ENCODE measurements at places on chromosomes 4 and X.

GRCh38 chr4:71635139-71635748 is 148.6 kb downstream of the GC start:
- H3K4me3 ChIP-seq = no peak overlapping the region
- H3K4me1 ChIP-seq = no peaks in the 10 kb centered on the region
- H3K27me3 ChIP-seq = no peaks in the 10 kb centered on the region
- DNase-seq = no peak
- H3K27ac ChIP-seq = no peak overlapping the region

- H3K4me1 ChIP-seq = no peaks in the 10 kb centered on the region
- peaks cover 10% of the 10 kb centered on the region for H3K27me3 ChIP-seq
- no peak overlapping the region for H3K4me3 ChIP-seq
- no peak for DNase-seq
Observed at GRCh38 chr4:113397114-113397701, 347.8 kb downstream of the ANK2 start.

DNA sequence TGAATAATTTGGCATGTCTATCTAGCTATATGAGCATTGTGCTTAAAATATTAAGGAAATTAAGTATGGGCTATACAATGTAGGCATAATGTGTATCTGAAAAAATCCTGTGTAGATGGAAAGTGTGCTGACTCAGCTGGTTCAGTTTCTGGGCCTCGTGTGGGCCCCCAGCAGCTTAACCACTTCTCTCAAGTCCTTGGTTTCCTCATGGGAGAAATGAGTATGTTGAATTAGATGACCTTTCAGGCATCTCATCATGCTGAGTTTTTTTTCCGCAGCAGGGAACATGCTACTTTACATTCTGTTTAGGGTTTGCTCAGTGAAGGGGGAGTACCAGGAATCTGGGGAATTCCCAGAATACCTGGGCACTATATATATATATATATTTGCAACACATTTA is 30.5 kb downstream of the RHOH start:
- DNase-seq = no peak
- peak overlapping the region; percentile 86 for H3K27ac ChIP-seq
- peaks cover 92% of the 10 kb centered on the region for H3K4me1 ChIP-seq
- H3K4me3 ChIP-seq = peak overlapping the region; percentile 47
- H3K27me3 ChIP-seq = no peaks in the 10 kb centered on the region

DNA sequence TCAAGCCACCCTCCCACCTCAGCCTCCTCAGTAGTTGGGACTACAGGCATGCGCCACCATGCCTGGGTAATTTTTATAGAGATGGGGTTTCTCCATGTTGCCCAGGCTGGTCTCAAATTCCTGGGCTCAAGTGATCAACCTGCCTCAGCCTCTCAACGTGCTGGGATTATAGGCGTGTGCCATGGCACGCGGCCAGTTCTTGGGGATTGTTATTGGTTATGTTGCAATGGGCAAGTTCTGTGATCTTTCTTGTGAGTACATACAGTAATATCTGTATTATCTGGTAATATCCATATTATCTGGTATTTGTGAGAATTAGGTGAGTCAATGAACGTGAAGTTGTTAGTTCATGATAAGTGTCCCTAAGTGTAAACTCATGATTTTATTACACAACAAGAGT is 90.3 kb upstream of the TBL1X start:
- H3K36me3 ChIP-seq = no peaks in the 10 kb centered on the region
- H3K4me1 ChIP-seq = peaks cover 22% of the 10 kb centered on the region
- H3K27ac ChIP-seq = no peak overlapping the region
- H3K27me3 ChIP-seq = peaks cover 9% of the 10 kb centered on the region
- no peak overlapping the region for H3K4me3 ChIP-seq

- H3K36me3 ChIP-seq = peaks cover 19% of the 10 kb centered on the region
- no peak for DNase-seq
- no peak overlapping the region for H3K27ac ChIP-seq
- no peaks in the 10 kb centered on the region for H3K27me3 ChIP-seq
- peaks cover 12% of the 10 kb centered on the region for H3K4me1 ChIP-seq
Observed at GRCh38 chrX:24204331-24204730, 54.8 kb downstream of the ZFX start.

- no peaks in the 10 kb centered on the region for H3K4me1 ChIP-seq
- H3K36me3 ChIP-seq = no peaks in the 10 kb centered on the region
- no peaks in the 10 kb centered on the region for H3K27me3 ChIP-seq
- no peak overlapping the region for H3K4me3 ChIP-seq
Observed at GRCh38 chrX:111410590-111411078, 1.4 kb downstream of the DCX start.
